AG04450 (cell line): ENCODE measurements at places on chromosomes 16 and 17.
A peak's percentile ranks its signal among the peaks of the same experiment; 100 is the strongest.

DNA sequence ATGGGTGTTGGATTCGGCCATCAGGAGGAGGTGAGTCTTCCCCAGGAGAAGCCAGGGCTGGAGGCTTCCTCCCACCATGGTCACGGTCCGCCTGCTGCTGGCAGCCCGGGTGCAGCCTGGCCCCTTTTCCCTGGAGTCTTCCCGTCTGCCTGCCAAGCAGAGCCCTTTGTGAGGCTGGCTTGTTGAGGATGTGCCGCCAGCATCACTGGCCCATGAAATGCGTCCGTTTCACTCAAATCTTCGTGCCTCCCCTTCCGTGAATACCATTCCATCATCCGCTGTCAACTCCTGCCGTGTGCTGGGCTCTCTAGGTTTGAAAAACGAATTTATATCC is 9.6 kb downstream of the VPS4A start:
- no peak for DNase-seq

DNA sequence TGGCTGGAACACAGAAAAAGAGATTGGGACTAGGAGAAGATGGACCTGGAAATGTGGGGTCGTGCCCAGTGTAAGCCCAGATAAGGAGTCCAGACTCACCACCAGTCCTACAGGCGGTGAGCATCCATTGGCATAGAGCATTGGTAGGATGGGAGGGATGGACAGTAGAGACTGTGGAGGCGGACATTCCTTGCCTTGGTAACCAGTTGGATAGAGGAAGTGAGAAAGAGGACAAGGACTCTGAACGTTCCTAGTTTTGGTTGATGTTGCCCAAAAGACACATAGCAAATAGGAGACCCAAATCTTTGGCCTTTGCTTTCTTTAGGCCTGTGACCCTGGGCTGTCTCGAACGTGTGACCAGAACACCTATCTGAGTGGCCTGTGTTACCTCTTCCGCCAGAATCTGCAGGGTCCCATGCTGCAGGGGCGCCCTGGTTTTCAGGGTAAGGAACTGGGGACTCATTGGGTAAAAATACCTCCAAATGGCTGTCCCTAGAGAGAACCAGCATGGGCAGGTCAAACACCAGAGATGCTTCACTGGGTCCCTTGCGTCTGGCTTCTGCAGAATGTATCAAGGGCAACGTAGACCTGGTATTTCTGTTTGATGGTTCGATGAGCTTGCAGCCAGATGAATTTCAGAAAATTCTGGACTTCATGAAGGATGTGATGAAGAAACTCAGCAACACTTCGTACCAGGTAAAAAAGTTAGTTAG is 6.4 kb downstream of the ITGAL start:
- no peak for DNase-seq

DNA sequence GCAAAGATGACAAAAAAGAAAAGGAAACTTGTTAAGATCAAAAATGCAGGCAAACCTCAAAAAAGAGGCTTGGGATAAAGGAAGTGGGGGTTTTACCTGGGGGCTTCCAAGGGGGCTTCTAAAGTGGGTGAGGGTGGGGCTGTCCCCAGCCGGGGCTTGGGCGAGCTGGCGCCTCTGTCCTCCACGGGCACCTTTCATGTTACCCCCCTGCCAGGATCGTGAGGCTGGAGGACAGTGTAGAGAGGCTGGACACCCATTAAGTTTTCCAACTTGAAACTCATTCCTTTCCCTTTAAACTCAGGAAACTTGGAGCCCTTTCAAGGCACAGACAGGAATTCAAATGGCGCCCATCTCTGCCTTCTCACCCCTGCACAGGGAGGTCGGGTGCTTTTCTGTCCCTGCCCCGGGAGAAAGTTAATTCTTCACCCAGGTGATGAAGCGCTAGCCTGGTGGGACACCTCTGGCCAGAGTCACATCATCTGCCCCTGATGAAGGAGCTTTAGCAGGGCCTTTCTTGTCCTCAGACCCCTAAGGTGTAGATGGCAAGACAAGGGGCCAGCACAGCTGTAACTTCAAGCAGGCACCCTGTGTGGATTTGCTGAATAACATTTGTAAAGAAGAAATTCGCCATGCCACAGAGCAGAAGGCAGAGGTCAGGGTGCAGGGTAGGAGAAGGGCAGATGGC is 87.3 kb downstream of the C16orf78 start:
- no peak for DNase-seq

DNA sequence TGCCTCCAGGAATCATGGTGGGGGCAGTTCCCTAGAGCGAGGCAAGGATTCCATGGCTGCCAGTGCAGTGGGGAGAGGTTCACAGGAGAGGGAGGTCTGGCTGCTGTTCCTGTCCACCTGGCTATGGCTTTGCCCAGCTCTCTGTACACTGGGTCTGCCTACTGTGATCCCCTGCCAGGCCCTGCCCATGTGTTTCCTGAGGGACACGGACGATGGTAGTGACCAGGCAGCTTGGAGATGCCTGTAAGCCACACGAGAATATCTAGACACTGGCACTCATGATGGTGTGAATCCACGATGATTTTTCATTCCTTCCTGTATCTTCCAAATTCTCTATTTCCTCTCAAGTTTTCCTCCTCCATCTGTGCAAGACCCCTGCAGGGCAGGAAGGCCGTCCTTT is 11.1 kb downstream of the C1QTNF8 start:
- no peak for DNase-seq

GRCh38 chr17:75809631-75810111 is 25.1 kb downstream of the UNK start:
- DNase-seq, result no peak

DNA sequence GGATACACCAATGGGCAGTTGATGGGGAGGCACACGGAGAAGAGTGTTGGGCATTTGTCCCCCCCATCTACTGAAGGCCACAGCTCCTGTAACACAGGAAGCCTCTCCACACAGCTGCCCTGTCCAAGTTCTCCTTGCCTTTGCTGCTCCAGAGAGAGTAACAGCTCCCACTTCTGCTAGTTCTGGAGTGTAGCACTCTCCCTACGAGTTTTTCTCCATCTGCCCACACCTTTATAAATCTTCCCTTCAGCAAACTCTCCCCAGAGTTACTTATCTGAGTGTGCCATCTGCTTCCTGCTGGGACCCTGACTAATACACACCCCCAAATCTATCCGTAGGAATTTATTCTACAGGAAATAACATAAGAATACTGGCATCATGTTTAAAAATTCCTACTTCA is 42.6 kb upstream of the ERN1 start:
- DNase-seq, result no peak

- DNase-seq, result no peak
Measured at GRCh38 chr17:4582691-4583090, 1.6 kb upstream of the SMTNL2 start.

DNA sequence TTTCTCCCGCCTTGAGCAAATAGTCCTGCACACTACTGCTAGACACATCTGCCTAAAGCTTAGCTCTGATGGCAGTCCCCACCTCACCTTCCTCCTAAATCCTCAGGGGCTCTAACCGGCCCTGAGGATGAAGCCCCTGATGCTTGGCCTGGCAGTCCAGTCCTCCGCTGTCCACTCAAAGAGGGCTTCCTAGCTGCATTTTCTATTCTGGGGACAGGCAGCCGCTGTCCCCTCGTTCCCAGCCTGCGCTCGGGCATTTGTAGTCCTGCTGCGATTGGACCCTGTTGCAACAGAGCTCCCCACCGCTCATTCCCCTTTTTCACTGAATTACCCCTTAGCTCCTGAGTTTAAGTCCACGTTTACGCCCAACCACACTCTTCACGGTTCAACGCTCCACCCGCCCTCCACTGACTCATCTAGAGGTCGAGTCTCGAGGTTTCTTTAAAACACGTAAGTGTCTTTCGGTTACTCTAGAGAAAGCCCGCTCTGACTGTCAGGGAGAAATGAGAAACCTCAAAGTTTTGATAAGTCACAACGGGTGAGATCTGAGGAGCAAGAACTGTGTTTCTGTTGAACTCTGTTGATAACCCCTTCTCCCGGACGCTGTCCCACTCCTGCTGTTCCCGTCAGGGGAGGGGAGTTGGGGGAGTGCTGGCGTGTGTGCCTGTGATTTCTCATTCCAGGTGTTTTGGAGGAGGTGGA is 4.5 kb downstream of the CCR7 start:
- no peak for DNase-seq

GRCh38 chr16:4892361-4893102 is 44.4 kb downstream of the PPL start:
- DNase-seq, result no peak

DNA sequence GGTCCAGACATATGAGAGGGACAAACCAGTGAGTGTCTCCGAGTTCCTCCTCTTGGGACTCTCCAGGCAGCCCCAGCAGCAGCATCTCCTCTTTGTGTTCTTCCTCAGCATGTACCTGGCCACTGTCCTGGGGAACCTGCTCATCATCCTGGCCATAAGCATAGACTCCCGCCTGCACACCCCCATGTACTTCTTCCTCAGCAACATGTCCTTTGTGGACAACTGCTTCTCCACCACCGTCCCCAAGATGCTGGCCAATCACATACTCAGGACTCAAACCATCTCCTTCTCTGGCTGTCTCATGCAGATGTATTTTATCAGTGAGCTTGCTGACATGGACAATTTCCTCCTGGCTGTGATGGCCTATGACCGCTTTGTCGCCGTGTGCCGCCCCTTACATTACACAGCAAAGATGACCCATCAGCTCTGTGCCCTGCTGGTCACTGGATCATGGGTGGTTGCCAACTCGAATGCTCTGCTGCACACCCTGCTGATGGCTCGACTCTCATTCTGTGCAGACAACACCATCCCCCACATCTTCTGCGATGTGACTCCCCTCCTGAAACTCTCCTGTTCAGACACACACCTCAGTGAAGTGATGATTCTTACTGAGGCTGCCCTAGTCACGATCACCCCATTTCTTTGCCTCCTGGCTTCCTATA is 19.2 kb downstream of the ZNF200 start:
- no peak for DNase-seq

DNA sequence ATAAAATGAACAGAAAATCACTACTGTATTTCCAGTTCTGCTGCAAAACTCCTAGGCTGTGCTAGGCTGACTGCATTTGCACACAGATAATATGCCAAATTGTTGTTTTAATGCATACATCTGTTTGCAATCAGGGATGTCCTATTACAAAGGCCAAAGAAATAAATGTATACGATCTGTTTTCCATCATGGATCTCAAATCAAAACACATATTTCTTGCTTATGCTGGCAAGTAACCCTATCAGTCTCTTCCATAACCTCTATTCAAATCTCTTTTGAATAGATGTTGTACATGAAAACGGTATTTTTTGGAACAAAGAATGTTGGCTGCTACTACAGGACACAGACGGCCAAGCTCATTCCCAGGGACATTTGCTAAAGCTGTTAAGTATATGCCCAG is 56.6 kb downstream of the DUSP14 start:
- no peak for DNase-seq

DNA sequence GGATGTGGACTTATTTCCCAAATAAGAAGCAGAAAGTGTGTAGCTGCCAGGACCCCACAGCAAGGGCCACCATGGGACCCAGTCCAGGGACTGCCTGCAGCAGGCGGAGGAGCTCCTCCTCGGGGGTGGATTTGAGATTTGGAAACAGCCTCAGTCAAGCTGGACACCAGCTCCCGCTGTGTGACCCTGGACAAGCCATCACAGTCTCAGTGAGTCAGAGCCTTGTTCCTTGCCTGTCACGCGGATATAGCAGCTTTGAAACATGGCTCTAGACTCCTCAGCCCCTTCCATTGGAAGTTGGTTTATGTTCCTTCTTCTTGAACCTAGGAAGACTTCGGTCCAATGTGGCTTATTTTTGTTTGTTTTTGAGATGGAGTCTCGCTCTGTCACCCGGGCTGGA is 12.5 kb upstream of the DPEP1 start:
- no peak for DNase-seq

DNA sequence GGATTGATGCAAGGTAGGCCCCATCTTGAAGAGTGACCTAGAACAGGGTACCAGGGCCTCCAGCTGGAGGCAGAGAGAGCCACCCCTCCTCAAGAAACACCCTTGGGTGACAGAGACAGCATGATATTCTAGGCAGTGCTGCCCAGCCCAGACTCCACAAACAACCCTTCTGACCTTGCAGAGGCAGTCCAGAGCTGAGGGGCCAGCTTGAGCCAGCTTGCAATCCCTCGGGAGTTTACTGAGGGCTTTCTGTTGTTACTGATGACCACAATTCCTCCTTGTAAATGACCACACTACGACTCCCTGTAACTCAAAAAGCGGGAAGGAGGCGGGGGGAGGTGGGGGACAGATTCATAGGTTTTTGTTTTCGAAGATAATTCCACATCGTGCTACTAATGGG is 18.6 kb upstream of the MNT start:
- no peak for DNase-seq

GRCh38 chr16:84055366-84055765 is 12.8 kb upstream of the SLC38A8 start:
- no peak for DNase-seq

DNA sequence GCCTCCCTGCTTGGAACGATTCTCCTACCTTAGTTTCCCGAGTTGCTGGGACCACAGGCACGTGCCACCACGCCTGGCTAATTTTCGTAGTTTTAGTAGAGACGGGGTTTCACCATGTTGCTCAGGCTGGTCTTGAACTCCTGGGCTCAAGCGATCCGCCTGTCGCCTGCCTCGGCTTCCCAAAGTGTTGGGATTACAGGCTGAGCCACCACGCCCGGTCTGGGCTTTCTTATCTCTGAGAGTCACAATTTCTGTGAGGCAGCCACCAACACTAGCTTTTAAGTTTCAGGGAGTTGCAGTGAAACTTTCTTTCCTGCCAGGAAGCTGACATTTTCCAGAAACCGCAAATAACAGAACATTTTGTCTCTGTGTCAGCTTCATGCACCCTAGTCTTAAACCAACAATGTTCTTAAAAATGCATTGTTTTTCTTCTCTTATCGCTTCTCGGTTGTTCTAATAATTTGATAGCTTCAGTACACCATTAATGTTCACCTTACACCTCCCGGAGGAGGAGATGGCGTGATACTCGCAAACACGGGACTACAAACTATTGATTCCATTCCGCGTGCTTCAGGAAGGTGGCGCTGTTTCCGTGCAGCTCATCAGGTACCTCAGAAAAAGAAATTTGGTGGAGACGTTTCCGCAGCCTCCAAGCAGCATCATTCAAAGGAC is 7.4 kb upstream of the DHRS7B start:
- peak; percentile 18 for DNase-seq

GRCh38 chr17:21213638-21214014 is 335 bp downstream of the TMEM11 start:
- no peak for DNase-seq

DNA sequence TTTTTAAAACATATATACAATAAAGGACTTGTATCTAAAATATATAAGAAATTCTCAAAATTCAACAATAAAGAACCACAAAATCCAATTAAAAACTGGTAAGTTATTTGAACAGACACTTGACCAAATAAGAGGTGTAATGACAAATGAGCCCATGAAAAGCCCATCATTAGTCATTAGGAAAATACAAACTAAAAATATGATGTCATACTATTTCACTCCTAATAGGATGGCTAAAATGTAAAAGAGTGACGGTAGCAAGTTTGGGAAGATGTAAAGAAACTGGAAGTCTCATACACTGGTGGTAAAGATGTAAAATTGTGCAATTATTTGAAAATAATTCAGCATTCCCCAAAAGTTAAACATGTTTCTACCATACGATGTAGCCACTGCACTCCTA is 1095.3 kb upstream of the CDH8 start:
- no peak for DNase-seq
